Activated CD8-positive, alpha-beta memory T cell treated with anti-CD3 and anti-CD28 coated beads, Interleukin-2, amount 50 U/mL, for 4 hours (primary cell): ENCODE measurements at places on chromosomes 6 and 20.

- no peak for DNase-seq
Observed at GRCh38 chr6:156585859-156586258, 191.3 kb upstream of the ARID1B start.

GRCh38 chr20:40286975-40287531 lies 402.0 kb downstream of the MAFB start:
- no peak for DNase-seq

GRCh38 chr6:4671587-4672115 lies 104.6 kb upstream of the CDYL start:
- DNase-seq, result no peak

GRCh38 chr6:29005183-29005885 lies at the start of gene ZNF311:
TSS of gene ZNF311 (minus strand) at chr6:29005315. CDS start at chr6:29003954, 1,361 bp downstream.
- DNase-seq, result no peak

GRCh38 chr6:2448826-2449571 lies 203.6 kb upstream of the GMDS start:
- no peak for DNase-seq

- DNase-seq, result no peak
Observed at GRCh38 chr6:4105980-4106536, 27.1 kb upstream of the FAM217A start.
